ENCODE measurements at places on chromosomes 13 and 19.

DNA sequence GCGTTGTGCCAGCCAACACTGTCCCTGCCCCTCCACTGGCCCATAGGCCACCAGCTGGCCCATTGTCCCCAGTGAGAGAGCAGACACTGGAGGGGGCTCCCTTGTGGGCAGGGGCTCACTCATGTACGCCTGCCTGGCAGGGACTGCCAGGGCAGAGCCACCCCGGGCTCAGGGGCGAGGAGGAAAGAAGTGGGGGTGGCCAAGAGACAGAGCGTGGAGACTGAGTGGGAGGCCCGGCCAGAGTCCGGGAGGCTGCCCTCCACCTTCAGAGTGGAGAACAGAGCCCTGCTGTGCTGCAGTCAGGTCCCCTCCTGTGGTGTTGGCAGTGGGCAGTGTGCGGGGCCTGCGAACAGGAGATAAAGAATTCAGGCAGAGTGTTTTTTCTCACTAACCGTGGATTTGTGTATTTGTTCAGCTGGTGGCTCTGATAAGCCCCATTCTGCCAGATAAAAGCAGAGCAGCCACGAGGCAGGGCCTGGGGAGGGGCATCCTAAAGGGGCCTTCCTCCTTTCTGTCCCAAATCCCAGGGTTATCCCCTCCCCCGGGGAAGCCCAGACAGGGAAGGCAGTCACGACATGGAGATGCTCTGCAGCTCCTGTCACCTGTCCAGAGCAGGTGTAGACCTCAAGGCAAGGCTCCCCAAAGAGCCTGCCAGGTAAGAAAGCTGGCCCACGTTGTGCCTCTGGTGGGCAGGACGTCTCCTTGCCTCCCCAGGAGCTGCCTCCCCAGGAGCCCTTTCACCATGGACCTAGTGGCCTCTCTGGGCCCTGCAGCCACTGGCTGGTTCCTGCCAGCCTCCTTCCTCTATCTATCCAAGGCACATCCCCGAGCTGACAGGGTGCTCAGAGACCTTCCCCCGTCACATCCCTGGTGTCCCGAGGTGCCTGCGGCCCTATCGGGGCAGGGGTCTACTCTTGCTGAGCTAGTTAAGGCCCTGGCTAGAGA, 33.0 kb downstream of the LYL1 start:
- DNase-seq, result no peak

DNA sequence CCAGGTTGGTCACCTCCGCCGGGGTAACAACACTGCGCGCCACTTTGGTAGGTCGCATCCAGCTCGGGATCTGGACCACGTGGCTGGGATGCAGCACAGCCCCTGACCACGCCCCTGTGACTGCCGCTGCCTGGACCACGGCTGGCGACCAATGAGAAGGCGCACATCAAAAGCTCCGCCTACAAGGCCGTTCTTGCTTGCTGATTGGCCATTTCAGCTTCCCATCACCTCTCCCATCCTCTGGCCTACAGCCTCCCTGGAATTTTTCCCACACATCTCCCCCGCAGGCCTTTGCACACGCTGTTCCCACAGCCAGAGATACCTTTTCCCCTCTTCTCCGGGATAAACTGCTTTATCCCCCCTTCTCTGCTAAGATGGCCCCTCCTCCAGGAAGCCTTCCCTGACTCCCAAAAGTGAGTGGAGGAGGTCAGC, 12.5 kb upstream of the MAP1S start:
- no peak for DNase-seq

GRCh38 chr19:28980236-28980868, 232.6 kb downstream of the UQCRFS1 start:
- no peak for DNase-seq

GRCh38 chr19:42360787-42361544, 29.1 kb downstream of the CNFN start:
- DNase-seq, result no peak

GRCh38 chr13:35279500-35279899, 197.0 kb downstream of the MAB21L1 start:
- no peak for DNase-seq

- no peak for DNase-seq
Observed at GRCh38 chr19:47141695-47142094, 11.1 kb downstream of the SAE1 start.

- no peak for DNase-seq
Observed at GRCh38 chr19:46042252-46042883, 1.6 kb upstream of the IGFL4 start.

DNA sequence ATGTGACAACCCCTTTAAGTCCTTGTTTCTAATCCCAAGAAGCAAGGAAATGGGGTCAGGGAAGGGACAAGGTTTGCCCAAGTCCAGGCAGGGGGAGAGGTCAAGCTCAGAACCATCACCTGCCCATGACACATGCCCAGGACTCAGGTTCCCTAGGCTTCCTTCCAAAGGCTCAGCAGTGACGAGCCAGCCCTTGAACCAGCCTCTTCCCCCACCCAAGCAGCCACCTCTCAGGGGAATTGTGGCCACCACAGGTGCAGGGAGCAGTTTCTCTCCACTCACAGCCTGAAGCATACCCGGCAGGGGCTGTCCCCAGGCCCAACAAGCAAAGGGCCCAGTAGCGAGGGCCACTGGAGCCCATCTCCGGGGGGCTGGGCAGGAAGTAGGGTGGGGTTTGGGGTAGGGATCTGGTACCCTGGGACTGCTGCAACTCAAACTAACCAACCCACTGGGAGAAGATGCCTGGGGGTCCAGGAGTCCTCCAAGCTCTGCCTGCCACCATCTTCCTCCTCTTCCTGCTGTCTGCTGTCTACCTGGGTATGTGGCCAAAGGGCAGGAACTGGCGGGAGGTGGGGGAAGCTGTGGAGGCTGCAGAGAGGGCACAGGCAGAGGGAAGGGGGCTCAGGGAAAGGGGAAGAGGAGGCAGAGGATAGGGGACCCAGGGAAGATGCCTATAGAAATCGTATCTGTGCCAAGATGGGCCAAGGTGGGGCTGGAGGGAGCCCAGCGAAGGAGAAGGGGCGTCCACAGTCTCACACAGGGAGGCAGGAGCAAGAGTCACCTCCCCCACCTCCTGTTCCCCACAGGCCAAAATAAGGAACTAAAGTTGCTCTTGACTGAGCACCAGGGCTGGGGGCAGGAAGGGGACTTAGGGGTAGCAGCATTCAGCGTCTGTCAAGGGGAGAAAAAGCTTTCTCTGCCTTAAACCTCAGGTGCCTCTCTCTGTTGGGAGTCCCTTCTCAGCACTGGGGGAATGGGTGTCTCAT, at the start of gene CD79A:
TSS of gene CD79A (plus strand) at position 433 of the 986 bp plus-strand sequence. CDS start at position 459, 26 bp downstream.
- no peak for DNase-seq

GRCh38 chr19:45954156-45954555, 19.5 kb downstream of the NOVA2 start:
- DNase-seq, result no peak

DNA sequence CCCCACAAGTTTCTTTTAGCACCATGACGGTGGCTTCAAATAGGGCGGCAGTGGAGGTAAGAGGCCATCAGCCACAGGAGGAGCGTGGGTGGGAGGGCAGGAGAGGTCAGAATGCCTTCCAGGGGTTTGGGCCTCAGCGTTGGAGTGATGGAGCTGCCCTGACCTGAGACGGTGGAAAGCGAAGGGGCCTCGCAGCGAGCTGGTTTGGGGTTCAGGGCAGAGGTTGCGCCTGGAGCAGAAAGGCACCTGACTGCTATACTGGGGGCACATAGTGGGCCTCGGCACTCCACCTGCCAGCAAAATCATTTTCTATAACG, 382 bp upstream of the NAXD start:
- DNase-seq, result no peak

All from substantia nigra (tissue), 51 donors.